NCI-H69 (cell line): ENCODE measurements at places on chromosomes 7 and 10.

- DNase-seq = no peak
These were observed 77.8 kb downstream of the SHH start for GRCh38 chr7:155734445-155734809.

GRCh38 chr7:12257582-12257981 is 46.5 kb downstream of the TMEM106B start:
- DNase-seq = peak; percentile 19

- DNase-seq = peak; percentile 4
These were observed 2.1 kb downstream of the CNNM2 start for GRCh38 chr10:102919992-102920739.

DNA sequence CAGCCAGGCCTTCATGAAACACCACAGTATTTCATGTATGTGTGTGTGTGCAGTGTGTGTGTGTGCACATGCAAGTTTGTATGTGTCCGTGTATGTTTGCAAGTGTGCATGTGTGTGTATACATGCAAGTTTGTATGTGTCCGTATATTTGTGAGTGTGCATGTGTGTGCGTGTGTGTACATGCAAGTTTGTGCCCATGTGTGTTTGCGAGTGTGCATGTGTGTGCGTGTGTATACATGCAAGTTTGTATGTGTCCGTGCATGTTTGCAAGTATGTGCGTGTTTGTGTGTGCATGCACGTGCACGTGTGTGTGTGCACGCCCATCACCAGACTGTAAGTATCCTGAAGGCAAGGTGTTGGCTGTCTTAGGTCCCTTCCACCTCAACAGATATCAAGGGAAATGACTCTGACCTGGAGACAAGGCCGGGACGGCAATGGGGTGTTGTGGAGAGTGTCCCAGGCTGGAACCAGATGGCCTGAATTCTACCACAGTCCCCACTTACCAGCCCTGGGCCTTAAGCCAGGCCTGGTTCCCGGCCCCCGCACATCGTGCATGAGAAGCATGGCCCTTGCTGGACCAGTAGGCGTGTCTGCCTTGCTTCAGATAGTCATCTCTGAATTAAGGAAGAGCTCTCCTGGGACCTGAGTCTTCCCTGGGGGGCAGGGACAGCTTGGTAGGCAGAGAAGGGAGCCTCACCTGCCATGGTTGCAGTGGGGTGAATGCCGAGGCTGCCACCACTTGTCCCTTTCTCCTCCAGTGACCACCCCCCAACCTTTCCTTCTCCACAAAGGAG is 140.0 kb downstream of the GRK5 start:
- no peak for DNase-seq
